WTC11 (cell line): ENCODE measurements at places on chromosomes 7 and 10.

DNA sequence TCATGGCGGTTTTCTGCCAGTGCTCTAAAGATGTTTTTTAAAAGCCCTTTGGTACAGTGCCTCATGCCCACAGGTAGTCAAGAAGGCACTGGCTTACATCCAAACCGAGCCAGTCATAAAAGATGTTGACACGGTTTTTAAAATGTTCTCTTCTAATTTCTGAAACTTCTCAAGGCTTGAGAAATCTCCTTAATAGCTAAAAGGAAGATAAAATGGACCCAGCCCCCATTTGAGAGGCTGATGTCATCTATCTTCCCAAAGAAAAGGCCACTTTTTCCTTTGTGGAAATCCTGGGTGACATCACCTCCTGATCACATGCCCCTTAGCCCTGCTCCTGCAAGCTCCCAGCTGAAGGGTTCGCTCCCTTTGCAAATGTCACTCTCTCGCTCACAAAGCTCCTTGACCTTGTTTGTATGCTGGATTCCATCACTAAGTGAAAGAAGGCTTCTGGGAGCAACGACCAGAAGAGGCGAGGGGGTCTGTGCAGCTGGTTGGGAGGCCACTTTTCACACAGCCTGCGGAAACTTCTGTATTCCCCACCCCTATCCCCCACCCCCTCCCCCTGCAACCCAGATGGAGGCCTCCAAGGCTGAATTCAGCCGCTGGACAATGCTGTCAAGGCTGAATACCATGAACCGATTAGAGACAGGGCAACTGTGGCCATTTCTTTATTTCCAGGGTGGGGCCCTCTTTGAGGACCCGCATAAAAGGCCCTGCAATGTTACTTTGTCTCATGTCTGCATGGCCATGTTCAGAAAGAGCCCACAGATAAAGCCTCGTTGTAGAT lies 122.8 kb downstream of the CUBN start:
- no peak for DNase-seq

DNA sequence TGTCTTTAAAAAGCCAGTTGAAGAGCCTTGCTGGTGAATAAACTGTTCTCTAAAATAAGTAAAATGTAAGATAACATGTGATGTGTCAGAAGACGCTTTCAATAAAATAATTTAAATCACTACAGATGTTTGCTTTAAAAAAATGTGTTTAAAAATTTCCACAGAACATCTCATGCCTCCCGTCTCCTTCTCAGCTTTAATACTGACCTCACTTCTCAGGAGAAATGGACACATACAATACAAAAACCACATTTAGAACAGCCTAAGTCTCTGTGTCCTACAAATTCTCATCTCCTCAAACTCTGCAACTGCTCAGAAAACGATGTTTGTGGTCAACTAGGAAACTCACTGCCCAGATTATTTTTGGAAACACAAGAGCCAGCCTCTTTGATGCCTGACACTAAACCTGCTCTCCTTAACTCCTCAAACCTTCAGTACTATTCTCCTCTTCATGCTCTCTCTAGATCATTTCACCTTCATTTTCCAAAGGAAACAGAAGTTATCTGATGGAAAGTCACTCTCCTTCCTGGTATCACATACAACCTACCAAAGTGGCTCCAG lies 120.3 kb downstream of the ZNF438 start:
- no peak for DNase-seq

DNA sequence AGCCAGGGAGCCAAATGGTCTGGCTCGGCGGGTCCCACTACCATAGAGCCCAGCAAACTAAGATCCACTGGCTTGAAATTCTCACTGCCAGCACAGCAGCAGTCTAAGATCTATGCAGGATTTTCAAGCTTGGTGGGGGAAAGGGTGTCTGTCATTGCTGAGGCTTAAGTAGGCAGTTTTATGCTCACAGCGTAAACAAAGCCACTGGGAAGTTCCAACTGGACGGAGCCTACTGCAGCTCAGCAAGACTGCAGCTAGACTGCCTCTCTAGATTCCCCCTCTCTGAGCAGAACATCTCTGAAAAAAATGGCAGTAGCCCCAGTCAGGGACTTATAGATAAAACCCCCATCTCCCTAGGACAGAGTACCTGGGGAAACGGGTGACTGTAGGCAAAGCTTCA lies 277.6 kb upstream of the PHF14 start:
- no peak for DNase-seq

DNA sequence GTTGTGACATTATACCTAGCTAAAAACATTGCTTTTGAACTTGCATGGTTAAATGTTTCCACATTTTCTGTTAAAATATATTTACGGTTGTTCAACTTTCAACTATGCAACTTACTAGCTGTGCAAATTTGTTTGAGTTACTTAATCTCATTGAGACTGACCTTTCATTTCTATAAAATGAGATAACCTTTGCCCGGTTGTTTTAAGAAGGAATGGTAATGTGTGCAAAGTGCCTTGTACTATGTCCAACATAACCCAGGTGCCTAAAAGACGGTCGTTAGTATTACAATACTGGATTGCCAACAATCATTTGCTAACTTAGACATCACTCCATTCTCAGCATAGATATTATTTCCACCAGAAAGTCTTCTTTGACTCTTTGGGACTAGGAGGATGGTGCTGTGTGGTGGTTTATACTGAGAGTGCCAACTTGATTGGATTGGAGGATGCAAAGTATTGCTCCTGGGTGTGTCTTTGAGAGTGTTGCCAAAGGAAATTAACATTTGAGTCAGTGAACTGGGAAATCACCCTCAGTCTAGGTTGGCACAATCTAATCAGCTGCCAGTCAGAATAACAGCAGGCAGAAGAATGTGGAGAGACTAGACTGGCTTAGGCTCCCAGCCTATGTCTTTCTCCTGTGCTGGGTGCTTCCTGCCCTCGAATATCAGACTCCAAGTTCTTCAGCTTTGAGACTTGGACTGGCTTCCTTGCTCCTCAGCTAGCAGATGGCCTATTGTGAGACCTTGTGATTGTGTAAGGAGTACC lies 85.2 kb upstream of the PDSS1 start:
- DNase-seq: no peak

- DNase-seq: no peak
These were observed 8.2 kb upstream of the NXPH1 start for GRCh38 chr7:8425223-8425622.

GRCh38 chr10:94747838-94748237 lies 14.6 kb upstream of the CYP2C19 start:
- no peak for DNase-seq

GRCh38 chr10:45461034-45461433 lies 87.0 kb downstream of the ALOX5 start:
- DNase-seq: no peak

DNA sequence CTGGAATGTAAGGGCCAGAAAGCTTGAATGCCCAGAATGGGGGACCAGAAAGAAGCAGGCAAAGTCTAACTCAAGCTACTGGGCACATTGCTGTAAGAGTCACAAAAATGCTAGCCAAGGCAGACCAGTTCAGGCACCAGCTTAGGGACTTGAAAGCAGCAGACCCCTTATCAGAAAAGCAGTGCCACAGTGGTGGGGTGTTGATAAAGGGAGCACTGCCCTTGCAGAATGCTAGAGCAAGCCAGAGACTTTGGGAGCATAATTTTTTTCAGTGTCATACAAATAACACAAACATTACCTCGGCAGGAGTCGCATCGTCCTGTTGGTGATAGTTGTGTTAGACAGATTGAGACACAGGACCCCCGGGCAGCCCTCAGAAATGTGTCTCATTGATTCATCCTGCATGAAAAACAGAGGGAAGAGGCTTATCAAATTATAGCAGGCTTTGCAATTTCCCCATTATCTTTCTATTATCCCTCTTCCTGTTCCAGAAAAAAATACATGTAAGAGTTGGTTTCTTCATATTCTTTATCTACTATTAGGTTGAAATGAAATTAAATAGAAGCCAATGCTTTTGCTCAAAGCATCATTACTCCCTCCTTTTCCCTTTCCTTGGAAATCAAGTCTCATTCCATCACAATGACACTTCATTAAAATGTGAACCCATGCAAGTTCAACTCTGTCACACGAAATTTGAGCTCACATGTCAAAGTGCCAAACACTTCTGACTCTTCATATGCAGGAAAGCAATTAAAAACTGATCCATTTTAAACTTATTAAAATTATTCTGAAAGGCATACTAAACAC lies 13.4 kb downstream of the LRRC17 start:
- DNase-seq: no peak
